ENCODE measurements at places on chromosomes 4 and X.

GRCh38 chrX:108000751-108001150 is 18.6 kb upstream of the TEX13B start:
- no peak for DNase-seq

- DNase-seq, result no peak
These were observed 14.8 kb upstream of the UCHL1 start for GRCh38 chr4:41241919-41242318.

- no peak for DNase-seq
These were observed 40.4 kb downstream of the COL4A6 start for GRCh38 chrX:108397627-108398391.

DNA sequence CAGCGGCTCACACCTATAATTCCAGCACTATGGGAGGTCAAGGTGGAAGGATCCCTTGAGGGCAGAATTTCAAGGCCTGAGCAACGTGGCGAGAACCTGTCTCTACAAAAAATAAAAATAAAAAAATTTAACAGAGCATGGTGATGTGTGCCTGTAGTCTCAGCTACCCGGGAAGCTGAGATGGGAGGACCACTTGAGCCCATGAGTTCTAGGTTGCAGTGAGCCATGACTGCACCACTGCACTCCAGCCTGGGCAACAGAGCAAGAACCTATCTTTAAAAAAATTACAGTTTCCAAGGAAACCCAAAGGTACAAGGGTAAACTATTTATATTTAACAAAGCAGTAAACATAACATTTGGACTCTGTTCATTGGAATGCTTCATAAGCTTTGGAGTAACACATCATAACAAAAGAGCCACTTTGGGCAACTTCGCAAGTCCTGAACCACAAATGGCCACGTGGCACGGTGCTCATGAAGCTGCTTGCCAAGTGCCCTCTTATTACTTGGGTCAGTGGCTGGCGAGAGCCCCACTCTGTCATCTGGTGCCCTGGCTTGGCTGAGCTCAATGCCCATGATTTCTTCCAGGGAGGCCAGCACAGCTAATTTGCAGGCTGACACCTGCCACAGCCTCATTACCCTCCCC is 165.6 kb downstream of the SH3KBP1 start:
- no peak for DNase-seq

DNA sequence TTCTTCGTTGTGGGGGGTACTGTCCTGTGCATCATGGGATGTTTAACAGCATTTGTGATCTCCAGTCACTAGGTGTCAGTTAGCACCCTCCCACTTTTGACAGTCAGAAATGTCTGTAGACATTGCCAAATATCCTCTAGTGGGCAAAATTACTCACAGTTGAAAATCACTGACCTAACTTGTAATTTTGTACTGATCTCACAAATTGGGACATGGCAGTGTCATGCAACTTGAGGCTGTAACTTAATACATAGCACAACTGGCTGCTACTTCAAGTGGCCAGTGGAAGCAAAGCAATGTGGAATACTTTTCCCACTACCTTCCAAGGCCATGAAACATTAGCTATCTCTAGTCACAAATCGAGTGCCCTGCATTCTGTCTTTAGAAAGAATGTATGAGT is 23.2 kb upstream of the TSPAN7 start:
- DNase-seq, result no peak

GRCh38 chr4:176778491-176778890 is 14.2 kb downstream of the VEGFC start:
- no peak for DNase-seq

- no peak for DNase-seq
These were observed 40.3 kb downstream of the AMMECR1 start for GRCh38 chrX:110277609-110278008.

DNA sequence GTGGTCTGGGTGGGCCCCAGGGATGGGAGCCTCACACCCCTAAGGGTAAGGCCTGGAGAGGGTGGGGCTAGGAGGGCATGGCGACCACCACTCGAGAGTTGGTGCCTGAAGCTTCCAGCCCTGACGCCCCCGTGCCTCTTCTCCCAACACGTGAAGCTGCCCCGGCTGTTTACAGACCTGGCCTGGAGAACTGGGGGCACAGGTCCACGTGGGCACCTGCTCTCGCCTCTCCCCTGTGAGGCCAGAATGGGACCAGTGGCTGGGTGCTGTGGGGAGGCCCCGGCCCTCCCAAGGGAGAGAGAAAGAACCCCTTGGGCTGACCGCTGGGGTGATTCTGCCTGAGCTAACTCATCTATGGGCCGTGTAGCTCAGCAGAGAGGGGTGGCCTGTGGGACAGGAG is 15.5 kb downstream of the NAT8L start:
- no peak for DNase-seq

DNA sequence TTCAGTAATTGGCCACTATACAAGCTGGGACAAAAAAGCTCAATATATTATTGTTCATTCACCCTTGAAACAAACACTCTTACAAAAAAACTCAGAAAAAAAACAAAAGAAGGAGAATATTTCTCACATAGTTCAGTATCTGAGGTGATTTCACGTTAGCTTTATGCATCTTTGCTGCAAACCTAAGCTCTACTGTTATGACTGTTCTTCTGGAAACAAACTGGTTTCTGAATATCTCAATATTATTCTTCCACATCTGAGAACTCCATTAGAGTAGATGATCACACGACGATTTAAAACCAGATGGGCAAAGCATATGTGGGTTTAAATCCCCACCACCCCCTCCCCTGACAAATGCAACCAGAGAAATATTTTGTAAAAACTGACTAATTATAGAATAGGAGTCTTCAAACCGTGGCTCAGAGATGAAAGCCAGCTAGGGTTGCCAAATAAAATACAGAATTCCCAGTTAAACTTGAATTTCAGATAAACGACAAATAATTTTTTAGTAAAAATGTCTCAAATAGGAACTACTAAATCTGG is 182.0 kb upstream of the FAM241A start:
- DNase-seq, result no peak

DNA sequence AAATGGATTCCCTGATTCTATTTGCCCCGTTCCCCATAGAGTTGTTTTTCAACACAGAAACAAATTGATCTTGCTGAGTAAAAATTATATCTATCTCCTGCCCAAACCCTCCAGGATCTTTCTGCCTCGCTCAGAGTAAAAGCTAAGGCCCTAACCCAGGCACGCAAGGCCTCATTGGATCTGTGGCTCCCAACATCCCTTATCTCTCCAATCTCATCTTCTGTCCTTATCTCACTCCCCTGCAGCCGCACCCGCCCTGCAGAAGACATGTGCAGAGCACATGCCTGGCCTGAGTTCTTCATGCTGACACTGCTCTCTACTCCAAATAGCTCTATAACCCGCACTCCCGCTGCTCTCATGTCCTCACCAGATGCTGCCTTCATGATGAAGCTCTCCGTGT is 543.8 kb upstream of the ZFP42 start:
- DNase-seq, result no peak

DNA sequence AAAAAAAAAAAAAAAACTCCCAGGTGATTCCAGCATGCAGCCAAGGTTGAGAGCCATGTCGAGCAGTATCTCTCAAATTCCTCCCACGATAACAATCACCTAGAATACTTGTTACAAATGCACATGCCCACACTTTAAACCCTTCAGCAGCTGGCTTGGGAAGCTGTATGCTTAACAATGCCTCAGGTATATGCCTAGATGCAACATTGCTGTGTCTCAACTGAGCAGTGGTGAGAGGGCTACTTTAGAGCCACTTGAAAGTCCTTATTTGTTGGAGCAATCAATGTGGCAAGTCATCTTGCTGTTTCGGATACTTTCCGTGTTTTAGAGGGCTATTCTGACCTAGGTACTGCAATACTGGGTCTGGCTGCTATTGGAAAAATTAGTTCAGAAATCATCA is 487.4 kb downstream of the INPP4B start:
- no peak for DNase-seq

DNA sequence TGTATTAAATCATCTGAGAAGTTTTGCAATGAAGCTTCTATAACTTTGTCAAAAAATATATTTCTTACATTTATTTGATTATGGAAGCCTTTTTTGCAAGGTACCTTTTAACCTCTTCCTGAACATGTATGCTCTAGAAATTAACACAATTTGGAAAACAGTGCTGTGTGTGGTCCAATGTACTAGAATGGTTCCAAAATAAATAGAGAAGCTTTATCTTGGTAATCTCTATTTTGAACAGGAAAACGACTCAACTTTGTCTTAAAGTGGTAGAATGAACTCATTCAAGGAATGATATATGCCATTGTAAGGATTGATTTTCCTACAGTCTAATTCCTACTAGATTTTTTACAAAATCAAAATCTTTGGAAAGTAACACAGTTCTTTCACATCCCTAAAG is 248.5 kb downstream of the UNC5C start:
- DNase-seq, result no peak

- DNase-seq, result no peak
These were observed 1381.5 kb upstream of the ADGRL3 start for GRCh38 chr4:59818656-59819055.

GRCh38 chr4:16814361-16814760 is 84.1 kb downstream of the LDB2 start:
- DNase-seq, result no peak

DNA sequence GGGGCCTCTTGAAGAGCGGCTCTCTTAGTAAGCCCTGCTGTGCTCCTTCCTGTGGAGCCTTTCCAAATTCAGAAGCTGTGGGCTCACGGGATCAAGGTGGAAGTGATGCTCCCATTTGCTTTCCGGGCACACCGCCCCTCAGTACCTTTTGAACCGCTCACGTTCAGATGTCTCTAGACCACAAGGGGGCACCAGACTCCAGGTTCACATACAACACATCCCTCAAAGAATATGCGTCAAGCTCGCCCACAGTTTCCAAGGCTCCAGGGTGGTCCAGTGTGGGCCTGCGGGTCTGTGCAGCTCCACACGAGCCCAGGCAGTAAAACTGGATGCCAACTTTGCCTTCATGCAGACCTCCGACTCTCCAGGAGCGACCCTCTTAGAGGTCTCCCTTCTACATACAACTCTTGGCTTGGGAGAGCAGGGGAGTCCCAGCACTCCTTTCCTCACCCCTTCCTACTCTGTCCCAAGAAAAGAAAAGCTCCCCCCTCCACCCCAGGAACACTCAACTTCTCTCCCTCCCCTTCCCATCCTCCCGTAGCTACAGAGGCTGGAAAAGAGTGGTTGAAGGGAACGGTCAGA is 11.0 kb downstream of the SUPT20HL1 start:
- peak; percentile 76 for DNase-seq

GRCh38 chrX:50798783-50799182 is 15.2 kb downstream of the SHROOM4 start:
- no peak for DNase-seq

- no peak for DNase-seq
These were observed 175.4 kb upstream of the FRG1 start for GRCh38 chr4:189765301-189765700.

- DNase-seq, result no peak
These were observed 41.4 kb upstream of the PHF8 start for GRCh38 chrX:54085666-54086065.

- DNase-seq, result no peak
These were observed 23.4 kb upstream of the CWH43 start for GRCh38 chr4:48962636-48963035.

DNA sequence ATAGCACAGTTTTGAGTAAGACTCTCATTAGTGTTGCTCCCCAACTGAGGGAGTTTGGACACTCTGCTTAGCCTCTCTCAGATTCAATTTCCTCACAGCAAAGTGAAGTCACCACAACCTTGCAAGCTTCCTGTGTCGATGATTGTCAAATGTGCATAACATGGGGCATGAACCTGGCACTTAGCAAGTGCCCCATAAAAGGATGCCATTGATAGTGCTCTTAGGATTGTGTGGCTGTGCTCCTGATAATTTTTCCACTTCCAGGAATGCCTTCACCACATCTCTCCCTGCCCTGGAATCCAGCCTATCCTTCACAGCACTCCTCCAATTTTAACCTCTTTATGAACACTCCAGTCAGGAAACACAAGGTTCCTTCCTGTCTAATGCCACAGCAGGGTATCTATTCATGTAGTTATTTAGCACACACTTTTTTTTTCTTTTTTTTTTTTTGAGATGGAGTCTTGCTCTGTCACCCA is 309.4 kb downstream of the PPP3CA start:
- no peak for DNase-seq

- peak; percentile 73 for DNase-seq
These were observed at the start of gene CDKL2 for GRCh38 chr4:75630174-75630936. Gene CDKL2 (minus strand): TSS chr4:75630528. CDS start chr4:75625988, 4,540 bp downstream.

GRCh38 chr4:70402762-70403161 is 5.0 kb downstream of the OPRPN start:
- no peak for DNase-seq

GRCh38 chr4:112894951-112895350 is 154.5 kb upstream of the ANK2 start:
- no peak for DNase-seq

GRCh38 chr4:175947117-175947722 is 118.4 kb upstream of the WDR17 start:
- DNase-seq, result no peak

- no peak for DNase-seq
These were observed 161.3 kb upstream of the USP38 start for GRCh38 chr4:143023239-143023918.

GRCh38 chrX:154028502-154029184 is 8.9 kb upstream of the IRAK1 start:
- no peak for DNase-seq

GRCh38 chr4:92305878-92306520 is 2.2 kb downstream of the GRID2 start:
- DNase-seq, result peak; percentile 12

DNA sequence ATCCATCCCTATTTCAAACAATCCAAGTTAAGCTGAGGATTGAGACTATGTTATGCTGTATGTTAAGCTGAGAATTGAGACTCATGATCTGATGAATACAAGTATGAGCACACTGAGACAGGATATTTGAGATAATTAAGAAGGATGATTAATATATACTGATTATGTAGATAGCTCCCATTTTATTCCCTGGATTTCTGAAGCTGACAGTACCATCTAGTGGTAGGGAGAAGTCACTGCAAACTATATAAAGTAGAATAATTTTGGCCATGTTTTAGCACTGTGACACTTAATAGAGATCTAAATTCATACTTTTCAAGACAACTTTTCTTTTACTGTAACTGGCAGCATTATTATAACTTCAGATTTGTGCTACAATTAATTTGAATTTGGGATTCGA is 63.8 kb upstream of the HPRT1 start:
- DNase-seq, result no peak

- DNase-seq, result no peak
These were observed 10.6 kb upstream of the AMOT start for GRCh38 chrX:112851161-112851779.

GRCh38 chr4:68267433-68267944 is 22.0 kb upstream of the TMPRSS11B start:
- DNase-seq, result no peak

DNA sequence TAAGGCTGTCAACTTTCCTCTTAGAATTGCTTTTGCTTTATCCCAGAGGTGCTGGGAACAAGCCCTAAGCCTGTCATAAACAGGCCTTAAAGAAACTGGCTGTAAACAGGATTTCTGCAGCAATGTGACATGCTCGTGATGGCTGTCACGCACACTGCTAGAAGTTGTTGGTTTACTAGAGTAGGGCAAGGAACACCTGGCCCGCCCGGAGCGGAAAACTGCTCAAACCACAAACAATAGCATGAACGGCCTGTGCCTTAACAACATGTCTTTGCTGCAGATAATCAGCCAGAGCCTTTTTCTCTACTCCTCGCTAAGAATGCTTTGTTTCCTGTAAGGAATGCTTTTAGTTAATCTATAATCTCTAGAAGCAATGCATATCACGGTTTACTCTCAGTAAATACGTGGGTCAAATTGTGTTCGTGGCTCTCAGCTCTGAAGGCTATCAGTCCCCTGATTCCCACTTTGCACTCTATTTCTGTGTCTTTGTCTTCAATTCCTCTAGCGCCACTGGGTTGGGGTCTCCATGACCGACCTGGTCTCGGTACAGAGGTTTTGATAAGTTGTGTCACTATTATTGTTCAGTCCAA is 318.3 kb downstream of the GLUD2 start:
- DNase-seq, result no peak

GRCh38 chr4:81359207-81359606 is 112.5 kb downstream of the RASGEF1B start:
- DNase-seq, result no peak
